ENCODE measurements at places on chromosomes 3 and 15. TPM values are rescaled to one million over a fixed set of nuclear protein-coding genes. Genes with fewer than 3 reads are reported as not detected.

DNA sequence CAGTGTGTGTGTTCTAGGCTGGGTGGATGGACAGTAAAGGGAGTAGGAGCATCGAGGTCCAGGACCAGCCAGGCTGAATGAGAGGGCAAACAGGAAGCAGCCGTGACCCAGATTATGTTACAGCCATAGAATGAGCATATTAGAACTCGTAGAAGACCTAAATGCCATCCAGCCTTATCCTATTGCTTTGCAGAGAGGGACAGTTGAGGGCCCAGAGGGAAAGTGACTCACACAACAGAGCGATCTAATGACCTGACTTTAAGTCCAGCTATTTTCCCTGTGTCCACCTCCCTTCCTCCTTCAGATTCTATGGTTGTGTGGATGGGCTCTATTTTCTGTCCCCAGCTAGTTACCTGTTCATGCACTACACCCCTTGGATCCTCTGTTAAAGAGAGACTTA lies 634.1 kb upstream of the TBL1XR1 start:
- peak; percentile 18 for DNase-seq
- peak overlapping the region; percentile 49 for H3K4me3 ChIP-seq
- H3K4me1 ChIP-seq: peaks cover 72% of the 10 kb centered on the region
- peak overlapping the region; percentile 96 for H3K27ac ChIP-seq
- no peaks in the 10 kb centered on the region for H3K27me3 ChIP-seq

GOLGA8S gene
- 0.16 TPM for total RNA-seq

PAQR9 gene
- not detected for total RNA-seq

- H3K27me3 ChIP-seq: no peaks in the 10 kb centered on the region
- peak; percentile 56 for DNase-seq
- no peaks in the 10 kb centered on the region for H3K4me1 ChIP-seq
- no peaks in the 10 kb centered on the region for H3K36me3 ChIP-seq
- H3K4me3 ChIP-seq: no peak overlapping the region
- no peak overlapping the region for H3K27ac ChIP-seq
Observed at GRCh38 chr3:149771652-149772271, 19.5 kb upstream of the COMMD2 start.

DNA sequence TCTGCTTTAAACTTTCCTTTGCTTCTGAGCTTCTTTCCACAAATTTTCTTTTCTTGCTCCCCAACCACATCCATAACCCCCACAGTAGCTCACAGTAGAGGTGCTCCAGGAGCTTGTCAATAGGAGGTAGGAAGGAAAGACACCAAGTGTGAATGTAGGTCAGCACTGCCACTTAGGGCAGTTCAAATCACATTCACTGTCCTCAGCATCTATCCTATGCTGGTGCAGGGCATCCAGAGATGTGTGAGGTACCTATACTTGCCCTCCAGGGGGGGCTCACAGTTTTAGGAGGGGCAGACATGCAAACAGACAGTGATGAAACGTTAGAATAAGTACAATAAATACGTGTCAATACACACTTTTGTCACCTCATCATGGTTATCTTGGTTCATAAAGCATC lies 1.5 kb upstream of the SPSB4 start:
- no peak overlapping the region for H3K27ac ChIP-seq
- H3K27me3 ChIP-seq: peaks cover 49% of the 10 kb centered on the region
- no peak for DNase-seq
- peaks cover 11% of the 10 kb centered on the region for H3K4me1 ChIP-seq
- no peaks in the 10 kb centered on the region for H3K36me3 ChIP-seq
